ENCODE measurements at places on chromosomes 4 and X. TPM values are rescaled to one million over a fixed set of nuclear protein-coding genes. Genes with fewer than 3 reads are reported as not detected.

NUDT11 gene
- 12.8 TPM for total RNA-seq

HADH gene
- 31.6 TPM for total RNA-seq

TMPRSS11B gene
- not detected for total RNA-seq

ZCCHC18 gene
- 5.2 TPM for total RNA-seq

HUWE1 gene
- total RNA-seq, result 192 TPM

SPANXB1 gene
- not detected for total RNA-seq

IQCM gene
- total RNA-seq, result not detected

- no peak for DNase-seq
Observed at GRCh38 chr4:100782356-100782755, 264.5 kb upstream of the EMCN start.

GRCh38 chr4:180391613-180392012, 1851.6 kb upstream of the TENM3 start:
- no peak for DNase-seq

GRCh38 chr4:121783210-121783609, 17.9 kb upstream of the EXOSC9 start:
- DNase-seq, result no peak

GRCh38 chrX:155966876-155967275, 30.6 kb upstream of the IL9R start:
- DNase-seq, result no peak

- no peak for DNase-seq
Observed at GRCh38 chr4:102438396-102439235, 62.5 kb upstream of the NFKB1 start.

GRCh38 chr4:173125216-173125812, 43.3 kb upstream of the GALNT7 start:
- no peak for DNase-seq

- no peak for DNase-seq
Observed at GRCh38 chrX:48961585-48962091, 4.2 kb upstream of the OTUD5 start.

- no peak for DNase-seq
Observed at GRCh38 chr4:155478336-155478835, 101.6 kb upstream of the MAP9 start.

DNA sequence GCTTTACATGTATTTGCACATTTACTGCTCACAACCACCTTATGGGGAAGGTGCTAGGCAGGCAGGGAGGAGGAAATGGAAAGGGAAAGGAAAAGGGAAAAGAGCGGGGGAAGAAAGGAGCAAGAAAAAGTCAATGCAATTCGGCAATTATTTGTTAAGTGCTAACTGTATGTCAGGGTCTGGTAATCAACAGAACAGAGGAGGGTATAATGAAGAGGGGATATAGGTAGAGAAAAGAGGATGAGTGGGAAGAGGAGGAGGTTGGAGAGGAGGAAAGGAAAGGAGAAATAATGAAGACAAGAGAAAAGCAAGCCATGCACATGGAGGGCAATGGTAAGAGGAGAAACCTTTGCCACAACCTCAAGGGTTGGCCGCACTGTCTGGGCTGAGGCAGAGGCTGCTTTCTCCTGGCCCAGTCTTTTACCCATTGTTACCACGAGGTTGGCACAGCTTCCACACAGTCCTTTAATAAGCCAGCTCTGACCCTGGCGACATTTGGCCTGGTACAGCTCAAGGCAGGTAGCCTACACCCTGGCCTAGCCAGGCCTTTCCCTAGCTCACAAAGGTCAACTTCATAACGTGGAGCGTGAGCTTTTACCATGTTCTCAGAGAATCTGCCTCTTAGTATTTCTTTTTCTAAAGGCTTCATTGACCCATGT, 836 bp downstream of the BTK start:
- no peak for DNase-seq

- DNase-seq, result no peak
Observed at GRCh38 chr4:136925203-136925602, 607.1 kb downstream of the PCDH18 start.

DNA sequence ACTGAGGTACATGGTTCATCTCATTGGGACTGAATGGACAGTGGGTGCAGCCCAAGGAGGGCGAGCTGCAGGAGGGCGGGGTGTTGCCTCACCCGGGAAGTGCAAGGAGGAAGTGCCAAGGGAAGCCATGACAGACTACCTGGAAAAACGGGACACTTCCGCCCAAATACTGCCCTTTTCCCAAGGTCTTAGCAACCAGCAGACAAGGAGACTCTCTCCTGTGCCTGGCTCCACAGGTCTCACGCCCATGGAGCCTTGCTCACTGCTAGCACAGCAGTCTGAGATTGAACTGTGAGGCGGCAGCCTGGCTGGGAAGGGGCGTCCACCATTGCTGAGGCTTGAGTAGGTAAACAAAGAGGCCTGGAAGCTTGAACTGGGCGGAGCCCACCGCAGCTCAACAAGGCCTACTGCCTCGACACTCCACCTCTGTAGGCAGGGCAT, 14.7 kb upstream of the USP53 start:
- no peak for DNase-seq

DNA sequence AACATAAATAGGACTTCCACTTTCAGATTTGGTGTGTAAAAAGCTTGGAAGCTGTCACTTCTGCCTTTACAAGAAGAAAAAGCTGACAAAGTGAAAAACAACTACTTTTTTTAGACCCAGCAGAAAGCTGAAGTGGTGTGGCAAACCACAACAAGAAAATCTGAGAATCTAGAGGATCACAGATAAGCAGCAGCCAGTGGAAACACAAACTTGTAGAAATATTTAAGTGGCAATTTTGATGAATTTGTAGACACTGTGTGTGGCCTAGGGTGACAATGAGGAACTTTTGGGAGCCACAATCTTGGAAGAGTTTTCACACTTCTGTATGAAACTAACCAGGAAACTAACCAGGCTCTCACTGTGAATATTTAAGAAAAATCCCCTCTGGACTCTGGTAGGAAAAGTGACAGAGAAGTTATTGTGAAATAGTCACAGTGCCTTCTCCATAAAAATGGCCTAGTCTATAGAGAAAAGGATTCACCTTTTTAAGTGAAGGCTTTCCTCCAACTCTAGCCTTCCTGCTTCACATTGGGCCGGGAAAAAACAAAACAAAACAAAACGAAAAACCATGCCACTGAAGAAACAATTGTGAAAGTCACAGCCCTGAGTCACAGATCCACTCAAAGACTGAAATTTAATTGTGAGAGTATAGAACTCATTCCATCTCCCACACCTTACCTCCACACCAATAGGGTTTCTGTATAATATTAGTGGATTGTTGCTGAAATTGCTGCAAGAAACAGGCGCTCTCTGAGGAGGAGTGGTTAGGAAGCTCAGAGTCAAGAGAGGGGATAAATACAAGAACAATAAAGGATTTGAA, 26.7 kb upstream of the GUCY1A1 start:
- no peak for DNase-seq

Measured in osteocyte (in vitro differentiated cells).